GM13977 (cell line): ENCODE measurements at places on chromosomes 5 and 9.

DNA sequence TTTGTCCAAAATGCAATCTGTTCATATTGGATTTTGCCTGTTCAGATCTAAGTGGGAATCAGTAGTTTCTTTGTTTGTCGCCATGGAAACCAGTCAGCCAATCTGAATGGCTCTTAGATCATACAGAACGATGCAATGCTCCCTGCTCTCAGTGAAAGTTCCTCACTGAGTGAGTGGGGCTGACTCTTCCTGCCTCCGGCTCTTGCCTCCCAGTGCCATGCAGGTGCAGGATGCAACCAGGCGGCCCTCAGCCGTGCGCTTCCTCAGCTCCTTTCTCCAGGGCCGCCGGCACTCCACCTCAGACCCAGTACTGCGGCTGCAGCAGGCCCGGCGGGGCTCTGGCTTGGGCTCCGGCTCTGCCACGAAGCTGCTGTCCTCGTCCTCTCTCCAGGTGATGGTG lies at the start of gene PTPDC1:
PTPDC1 (plus strand) TSS at position 151 of the 400 bp plus-strand sequence; CDS start at position 218, 67 bp downstream.
- DNase-seq = no peak

- DNase-seq = no peak
Measured at GRCh38 chr5:155087036-155087435, 73.5 kb downstream of the KIF4B start.

DNA sequence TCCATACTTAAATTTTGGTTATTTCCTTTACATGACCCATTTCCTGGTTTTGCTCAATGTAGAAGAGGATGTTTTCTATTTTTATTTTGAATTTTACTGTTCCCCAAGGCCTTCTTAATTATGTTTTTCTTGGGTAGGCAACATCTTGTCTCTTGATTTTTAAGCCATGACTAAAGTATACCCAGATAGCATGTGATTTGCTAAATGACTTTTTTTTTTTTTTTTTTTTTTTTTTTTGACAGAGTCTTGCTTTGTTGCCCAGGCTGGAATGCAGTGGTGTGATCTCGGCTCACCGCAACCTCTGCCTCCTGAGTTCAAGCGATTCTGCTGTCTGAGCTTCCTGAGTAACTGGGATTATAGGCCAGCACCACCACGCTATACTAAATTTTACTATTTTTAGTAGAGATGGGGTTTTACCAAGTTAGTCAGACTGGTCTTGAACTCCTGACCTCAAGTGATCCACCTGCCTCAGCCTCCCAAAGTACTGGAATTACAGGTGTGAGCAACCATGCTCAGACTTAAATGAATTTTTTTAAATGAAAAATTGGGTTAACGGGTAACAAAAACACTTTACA lies 198.6 kb upstream of the DAB2 start:
- DNase-seq = no peak

DNA sequence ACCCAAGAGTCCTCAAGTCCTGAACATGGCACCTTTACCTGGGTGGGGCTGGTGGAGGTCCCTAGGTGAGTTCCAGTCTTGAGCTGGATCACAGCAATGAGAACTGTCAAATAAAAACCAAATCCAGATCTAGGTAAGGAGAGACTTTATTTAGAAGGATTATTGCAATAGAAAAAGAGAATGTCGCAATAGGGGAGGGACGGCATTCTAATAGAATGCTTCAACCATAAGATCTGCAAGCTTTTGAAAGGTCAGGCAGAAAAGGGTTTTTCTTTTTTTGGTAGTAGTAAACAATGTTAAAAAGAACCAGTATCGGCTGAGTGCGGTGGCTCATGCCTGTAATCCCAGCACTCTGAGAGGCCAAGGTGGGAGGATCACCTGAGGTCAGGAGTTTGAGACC lies 5.2 kb upstream of the GCNT1 start:
- DNase-seq = no peak

GRCh38 chr5:55911784-55912653 lies 60.9 kb downstream of the IL31RA start:
- no peak for DNase-seq

- no peak for DNase-seq
Measured at GRCh38 chr5:135881819-135882218, 13.8 kb downstream of the IL9 start.

- DNase-seq = no peak
Measured at GRCh38 chr5:174087783-174088182, 42.3 kb downstream of the NSG2 start.

DNA sequence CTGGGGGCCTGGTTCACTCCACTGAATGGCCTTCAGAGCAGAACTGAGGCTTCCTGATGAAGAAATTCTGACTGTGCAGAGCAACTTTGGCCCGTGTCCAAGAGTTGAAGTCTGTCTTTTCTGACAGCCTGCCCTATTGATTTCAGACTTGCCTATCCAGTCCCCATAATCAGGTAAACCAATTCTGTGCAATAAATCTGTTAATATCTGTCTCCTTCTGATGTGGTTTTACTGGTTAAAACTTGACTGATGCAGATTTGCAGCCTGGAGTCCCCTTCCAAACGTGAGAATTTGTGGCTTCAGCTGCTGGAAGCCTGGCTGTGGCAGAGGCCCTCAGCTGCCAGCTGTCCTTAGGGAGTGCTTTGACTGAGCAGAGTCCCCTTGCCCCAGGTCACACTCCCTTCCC lies 283.9 kb upstream of the ANKRD55 start:
- DNase-seq = no peak

DNA sequence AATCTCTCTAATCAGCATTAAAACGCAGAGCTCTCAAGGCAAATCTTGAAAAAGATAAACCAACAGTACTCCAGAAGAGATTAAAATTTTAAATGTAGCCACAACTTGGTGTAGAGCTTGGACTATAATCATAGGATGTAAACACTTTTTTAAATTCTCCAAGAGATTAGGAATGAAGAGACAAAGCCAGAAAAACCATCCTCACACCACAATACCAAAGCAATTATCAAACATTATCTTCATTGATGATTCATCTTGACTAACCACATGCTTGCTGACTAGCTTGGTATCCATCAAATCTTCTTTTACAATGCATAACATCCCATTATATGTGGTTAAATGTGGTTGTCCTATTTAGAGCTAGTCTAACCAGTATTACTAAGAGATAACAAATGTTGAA lies 815.1 kb downstream of the TLE1 start:
- DNase-seq = no peak

GRCh38 chr5:27434335-27434734 lies 395.9 kb upstream of the CDH9 start:
- no peak for DNase-seq

- peak; percentile 75 for DNase-seq
Measured at GRCh38 chr9:93304574-93305496, 120.9 kb downstream of the WNK2 start.

GRCh38 chr9:132789719-132790118 lies 88.4 kb downstream of the AK8 start:
- DNase-seq = no peak

DNA sequence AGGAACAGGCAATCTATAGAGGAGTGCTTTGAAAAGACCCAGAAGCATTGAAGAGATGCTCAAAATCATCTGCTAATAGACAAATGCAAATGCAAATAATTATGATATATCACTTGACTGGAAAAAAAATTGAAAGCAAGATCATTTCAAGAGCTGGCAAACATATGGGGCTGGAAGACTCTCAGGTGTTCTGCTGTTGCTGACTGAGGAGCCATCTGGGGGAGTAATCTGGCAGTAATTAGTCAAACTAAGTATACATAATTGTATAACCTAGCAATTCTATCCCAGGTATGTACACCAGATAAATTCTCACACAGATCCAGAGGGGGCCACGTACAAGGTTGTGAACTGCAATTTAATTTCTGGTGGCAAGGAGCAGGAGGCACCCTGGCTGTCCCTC lies 4.6 kb upstream of the HMHB1 start:
- DNase-seq = no peak

DNA sequence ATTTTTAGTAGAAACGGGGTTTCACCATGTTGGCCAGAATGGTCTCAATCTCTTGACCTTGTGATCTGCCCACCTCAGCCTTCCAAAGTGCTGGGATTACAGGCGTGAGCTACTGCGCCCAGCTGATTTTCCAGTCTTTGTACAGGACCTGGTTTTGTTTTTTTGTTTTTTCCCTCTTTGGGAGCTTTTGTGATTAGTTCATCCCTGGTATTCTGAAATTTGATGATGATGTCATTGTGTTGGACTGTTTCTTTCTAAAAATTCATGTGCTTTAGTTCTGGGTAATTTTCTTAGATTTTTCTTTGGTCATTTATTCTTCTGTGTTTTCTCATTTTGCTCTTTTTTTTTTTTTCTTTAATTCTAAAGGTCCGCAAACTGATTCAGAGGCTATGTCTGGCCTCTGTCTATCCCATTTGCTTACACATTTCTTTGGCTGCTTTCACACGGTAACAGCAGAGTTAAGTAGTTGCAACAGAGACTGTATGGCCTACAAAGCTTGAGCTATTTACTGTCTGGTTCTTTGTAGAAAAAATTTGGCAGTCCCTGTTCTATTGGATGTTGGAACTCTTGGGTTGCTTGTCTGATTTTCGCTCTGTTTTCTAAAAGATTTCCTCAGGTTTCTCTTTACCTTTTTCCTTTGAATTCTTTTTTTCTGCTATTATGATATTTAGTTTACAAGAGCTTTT lies 24.8 kb downstream of the STX17 start:
- DNase-seq = no peak

- no peak for DNase-seq
Measured at GRCh38 chr5:127906562-127907204, 176.9 kb upstream of the SLC12A2 start.

- DNase-seq = no peak
Measured at GRCh38 chr9:93132287-93132927, 1.6 kb downstream of the NINJ1 start.

DNA sequence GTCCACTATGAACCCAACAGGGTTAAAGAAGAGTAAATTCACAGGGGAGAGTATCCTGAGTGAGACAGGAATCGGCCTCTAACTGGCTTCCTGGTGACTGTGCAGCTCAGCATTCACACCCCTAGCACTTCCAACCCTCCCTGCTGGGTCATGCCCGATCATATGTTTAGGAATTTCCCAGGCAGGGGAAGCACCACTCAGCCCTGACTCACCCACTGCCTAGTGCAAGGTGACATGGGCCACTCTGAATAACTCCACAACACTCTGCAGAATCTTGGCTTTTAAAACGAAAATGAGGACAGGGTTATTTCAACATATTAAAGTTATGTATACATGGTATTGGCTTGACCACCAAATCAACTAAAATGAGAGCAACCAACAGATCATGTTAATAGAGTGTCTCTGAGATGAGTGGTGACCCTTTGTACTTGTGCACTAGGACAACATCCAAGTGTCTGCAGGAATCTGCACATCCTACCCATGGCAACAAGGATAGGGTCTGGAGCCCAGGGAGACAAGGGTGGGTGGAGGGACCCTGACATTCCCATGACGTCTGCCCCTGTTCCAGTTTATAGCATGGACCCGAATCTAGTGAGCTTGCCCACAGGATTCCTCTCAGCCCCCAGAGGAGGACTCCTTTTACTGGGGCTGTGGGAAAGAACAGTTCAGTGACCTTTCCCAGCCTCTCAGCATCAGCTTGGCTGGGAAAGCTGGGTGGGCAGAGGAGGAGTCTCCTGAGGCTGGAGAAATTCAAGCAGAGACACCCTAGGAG lies 485.8 kb downstream of the SEMA5A start:
- no peak for DNase-seq

DNA sequence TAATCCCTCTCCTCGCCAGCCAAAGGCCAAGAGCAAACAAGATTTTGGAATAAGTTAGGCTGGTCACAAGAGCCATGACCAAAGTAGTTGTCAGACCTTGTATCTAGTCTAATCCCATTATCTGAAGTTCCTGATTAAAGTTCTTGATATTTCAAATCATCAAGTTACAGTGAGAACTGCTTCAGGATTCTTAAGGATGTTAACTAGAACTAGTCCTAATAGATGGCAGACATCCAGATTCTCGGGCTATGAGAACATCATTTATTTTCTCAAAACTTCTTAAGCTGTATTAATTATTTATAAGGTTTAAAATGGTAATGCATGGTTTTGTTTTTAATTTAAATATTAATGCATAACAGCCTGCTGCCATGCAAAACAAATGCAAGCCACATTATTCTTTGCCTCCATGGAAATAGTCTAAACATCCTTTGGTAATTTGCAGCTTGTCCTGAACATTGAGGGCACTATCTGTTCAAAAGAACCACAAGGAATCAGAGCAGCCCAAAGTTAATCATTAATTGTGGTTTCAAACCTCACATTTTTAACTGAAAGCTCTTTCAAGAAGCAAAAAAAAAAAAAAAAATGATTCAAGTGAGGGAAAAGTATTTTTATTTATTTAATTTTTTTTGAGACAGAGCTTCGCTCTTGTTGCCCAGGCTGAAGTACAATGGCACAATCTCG lies 95.1 kb downstream of the TTC39B start:
- no peak for DNase-seq

DNA sequence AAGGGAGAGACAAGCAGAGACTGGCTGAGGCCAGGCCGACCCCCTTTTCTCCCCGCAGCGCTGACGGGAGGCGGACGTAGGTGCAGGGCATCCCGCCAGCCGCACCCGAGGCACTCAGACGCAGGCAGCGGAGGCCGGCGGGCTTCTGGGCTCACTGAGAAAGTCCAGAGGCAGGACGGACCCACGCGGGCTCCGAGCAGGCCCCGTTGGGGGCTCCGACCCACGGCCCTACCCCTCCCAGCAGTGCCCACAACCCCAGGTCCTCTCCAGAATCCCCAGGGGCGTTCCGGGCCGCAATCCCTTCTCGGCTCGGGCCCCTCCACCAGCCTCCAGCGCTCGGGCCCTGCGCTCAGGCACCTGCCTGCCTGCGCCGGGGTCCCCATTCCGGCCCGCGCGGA lies 543 bp downstream of the MTMR12 start:
- peak; percentile 51 for DNase-seq

DNA sequence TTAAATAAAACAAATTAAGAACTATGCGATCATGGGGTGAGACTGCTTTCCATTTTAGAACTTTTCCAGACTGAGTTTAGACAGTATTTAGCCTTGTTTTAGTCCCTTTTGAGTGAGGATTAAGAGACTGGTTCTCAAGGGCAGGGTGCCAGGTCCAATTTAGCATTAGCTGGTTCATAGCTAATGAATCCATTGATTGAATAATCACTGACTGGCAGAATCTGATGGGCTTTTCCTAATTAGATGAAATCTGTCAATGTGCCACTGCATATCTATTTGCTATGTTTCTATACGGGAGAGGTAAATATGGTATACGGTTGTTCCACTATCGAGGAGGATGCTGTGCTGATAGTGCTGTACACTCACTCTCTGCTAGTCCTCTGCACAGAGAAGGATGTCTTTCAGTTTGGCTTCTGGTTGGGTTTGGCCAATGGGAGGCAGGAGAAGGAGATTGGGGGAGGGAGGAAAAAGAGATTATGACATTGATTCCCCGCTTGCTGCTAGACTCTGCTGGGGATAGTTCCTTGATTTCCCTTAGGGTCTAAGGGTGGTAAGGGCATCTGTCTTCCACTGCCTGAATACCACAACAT lies 496.6 kb downstream of the CTNND2 start:
- DNase-seq = no peak

- DNase-seq = no peak
Measured at GRCh38 chr9:117775591-117775990, 71.4 kb downstream of the TLR4 start.

GRCh38 chr5:71887680-71888079 lies 168.6 kb downstream of the CARTPT start:
- peak; percentile 70 for DNase-seq

GRCh38 chr9:85528142-85528541 lies 213.6 kb downstream of the AGTPBP1 start:
- DNase-seq = no peak
